Hypothalamus (tissue), 51 donors: ENCODE measurements at places on chromosomes 4 and X.

- peak; percentile 5 for DNase-seq
These were observed 645 bp downstream of the AMMECR1 start for GRCh38 chrX:110317061-110317819.

GRCh38 chr4:179894066-179894778, 2349.0 kb upstream of the TENM3 start:
- no peak for DNase-seq

DNA sequence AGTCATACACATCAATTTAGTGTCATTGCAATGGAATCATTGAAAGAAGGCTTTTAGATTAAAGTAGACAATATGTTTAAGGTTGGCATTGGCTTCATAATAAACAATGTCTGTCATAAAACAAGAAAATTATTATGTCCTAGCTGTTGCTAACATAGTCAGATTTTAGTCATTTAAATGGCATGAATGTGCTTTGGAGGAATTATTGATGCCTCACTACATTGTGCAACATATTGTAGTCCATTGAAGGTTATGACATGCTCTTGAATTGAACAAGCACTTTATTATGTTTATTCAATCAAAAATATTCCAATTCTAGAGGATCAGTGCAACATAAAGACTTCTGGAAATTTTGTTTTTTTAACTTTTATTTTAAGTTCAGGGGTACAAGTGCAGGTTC, 489.8 kb upstream of the AMOT start:
- no peak for DNase-seq

- no peak for DNase-seq
These were observed 223.1 kb downstream of the CLCN4 start for GRCh38 chrX:10379878-10380277.

GRCh38 chrX:68109162-68109561, 324.1 kb downstream of the OPHN1 start:
- no peak for DNase-seq

GRCh38 chr4:140308366-140309123, 64.9 kb upstream of the SCOC start:
- DNase-seq: no peak

DNA sequence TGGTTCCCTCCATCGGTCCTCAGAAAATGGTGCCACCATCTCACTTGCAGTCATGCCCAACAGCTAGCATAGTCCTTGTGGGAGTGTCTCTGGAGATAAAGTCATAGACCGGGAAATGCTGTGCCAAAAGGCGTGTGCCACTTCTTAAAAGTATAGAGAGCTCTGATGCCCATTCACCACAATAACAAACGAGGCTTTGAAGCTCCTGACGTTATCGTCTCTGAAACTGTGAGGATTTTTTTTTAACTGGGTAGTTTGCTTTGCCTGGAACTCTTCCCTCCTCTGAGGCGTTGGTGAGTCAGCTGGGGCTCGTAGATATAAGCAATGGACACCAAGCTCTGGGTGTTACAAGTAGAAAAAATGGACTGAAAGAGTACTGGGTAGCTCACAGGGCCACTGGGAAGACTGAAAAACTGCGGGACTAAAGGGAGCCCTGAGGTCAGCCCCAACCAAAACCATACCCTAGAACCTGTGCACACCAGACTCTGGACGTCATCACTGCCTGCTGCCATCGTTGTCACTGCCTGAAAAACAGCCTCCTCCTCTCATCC, 89.4 kb upstream of the TRIM2 start:
- no peak for DNase-seq

GRCh38 chr4:76272582-76272981, 21.1 kb downstream of the FAM47E start:
- no peak for DNase-seq

- DNase-seq: no peak
These were observed 13.9 kb upstream of the HEPH start for GRCh38 chrX:66150163-66150562.

DNA sequence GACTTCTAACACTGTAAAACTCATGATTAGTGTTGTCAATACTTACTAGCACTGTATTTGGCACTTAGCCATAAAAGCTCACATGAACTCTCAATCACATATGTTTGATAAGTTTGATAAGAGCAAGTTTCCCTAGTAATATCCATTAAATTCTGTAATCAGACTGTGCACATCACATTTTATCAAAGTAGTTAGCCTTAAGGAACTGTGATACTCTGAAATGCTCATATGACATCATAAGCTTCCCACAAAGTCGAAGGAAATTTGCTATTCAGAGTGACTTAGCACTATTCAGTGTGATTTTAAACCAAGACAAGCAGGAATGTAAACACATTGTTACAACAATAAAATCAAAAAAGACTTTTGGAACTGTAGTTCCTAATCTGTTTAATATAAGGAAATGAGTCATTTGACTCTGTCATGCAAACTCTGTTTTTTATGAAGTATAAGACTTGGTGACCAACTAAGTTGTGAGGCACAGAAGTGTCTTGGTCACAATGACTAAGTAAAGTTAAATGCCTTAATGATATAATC, 6.7 kb downstream of the SLC7A11 start:
- DNase-seq: no peak

- DNase-seq: no peak
These were observed 92.7 kb upstream of the IL15 start for GRCh38 chr4:141543706-141544105.

- no peak for DNase-seq
These were observed 398.2 kb upstream of the SPANXN1 start for GRCh38 chrX:144849141-144849540.

DNA sequence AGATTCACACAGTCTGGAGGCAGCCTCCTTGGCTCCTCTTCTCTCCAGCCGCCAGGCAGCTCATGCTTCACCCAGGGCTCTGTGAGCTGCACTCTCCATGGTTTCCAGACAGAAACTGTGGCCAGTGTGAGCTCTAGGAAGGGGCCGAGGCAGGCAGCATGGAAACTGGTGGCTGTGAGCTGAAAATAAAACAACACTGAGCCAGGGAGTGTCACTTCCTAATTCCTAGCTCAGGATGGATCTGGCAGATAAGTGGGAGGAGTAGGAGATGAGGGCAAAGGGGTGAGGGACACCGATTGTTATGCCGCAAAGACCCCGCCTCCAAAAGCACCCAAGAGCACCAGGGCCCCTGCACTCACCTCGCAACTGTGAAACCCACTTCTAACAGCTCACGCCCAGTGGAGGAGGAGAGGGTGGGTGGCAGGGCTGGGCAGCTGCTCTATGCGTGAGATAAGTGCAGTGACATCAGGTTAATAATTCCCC, 69.8 kb downstream of the FHDC1 start:
- DNase-seq: no peak

DNA sequence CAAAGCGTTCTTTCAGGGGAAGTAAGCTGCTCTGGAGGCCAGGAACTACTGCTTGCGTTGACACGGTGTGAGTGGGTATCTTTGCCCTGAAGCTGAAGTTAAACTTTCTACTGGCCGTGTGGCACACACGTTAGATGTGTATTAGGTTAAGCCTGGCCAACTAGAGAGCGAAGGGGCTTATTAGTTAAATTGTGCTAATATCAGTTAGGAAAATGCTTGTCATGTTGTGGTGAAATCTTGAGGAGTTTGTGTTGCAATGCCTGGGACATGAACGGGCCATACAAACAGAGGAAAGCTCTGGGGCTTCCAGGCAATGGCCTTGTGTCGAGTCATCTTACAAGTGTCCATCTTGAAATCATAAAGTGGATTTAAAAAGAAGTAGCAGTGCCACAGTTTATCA, 62.6 kb downstream of the NSUN7 start:
- DNase-seq: no peak

GRCh38 chr4:81635739-81636138, 164.0 kb upstream of the RASGEF1B start:
- DNase-seq: no peak

DNA sequence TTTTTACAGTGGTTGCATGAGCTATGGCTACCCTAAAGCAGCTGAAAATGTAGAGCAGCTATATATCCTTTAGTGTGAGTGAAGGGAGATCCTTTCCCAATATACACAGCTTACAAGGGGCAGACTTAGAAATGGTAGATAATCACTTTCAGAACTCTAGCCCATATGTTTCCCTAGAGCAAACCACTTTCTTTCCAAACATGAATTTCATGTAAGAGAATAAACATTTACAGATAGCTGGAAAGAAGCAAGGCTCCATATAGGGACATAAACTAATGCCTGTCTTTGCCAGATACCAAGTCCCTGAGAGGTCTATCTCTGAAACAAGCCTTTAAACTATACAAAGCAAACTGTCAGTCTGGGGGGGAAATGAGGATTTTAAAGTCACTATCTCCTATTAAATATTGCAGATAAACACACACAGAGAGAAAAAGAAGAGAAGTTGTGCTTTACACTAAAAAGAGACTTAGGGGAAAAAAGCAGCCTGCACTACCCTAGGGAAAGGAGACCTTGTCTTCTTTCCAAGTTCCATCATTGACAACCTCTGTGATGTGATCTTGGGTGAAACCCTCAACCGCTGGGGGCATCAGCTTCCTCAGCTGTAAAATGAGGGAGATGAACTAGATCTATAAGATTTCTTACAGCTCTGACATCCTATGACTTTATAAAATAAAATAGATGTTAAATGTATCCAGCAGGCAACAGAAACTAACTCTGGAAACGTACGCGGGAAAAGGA, 73.6 kb downstream of the TMEM156 start:
- DNase-seq: no peak

DNA sequence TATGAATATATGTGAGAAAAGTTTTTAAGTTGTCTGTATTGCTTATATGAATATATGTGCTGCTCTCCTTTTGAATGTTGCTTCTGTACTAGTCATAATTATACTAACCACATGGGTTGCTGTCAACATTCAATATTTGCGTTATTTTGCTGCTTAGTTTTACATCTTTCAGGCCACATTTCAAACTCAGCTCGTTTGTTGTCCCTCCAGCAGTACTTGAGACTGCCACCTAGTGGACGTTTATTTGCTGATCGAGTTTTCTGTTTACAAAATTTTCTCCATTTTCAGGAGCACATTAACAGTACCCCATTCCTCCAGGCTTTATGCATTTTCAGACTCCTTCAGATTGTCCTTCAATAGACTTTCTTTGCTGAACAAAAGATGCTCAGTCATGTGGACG, 75.8 kb downstream of the NUDT11 start:
- no peak for DNase-seq

DNA sequence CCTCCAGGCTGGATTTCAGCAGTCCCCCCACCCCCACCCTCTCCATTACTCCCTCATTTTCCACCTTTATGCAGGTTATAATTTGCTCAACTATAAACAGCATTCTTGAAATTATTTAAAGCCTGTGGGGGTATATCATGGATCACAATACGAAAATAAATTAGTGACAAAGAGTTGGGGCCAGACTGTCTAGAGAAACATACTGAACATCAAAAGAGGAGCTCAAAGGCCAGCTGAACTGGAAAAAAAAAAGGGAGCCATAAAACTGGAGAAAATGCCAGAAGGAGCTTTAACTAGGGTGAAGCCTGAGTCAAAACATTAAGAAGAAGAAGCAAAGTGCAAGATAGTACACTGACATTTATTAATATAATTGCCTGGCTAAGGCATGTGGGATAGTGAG, 137.8 kb downstream of the ANTXR2 start:
- no peak for DNase-seq

DNA sequence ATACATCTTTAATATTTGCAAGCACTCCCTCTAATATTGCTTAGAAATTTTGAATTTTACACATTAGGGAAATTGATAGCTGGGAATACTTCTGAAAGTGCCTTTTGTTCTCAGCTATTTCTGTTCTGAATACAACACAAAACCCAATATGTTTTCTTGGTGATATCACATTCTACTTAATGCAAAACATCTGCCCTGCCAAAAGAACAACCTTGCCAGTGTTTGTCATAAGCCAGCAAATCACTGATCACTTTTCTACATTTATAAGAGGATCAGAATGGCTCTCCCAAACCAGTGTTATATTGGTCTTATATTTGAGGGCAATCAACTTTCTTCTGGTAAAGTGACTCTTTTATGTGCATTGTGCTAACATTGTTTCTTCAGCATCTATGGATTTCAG, 126.8 kb upstream of the APOOL start:
- no peak for DNase-seq

- DNase-seq: no peak
These were observed 3.7 kb upstream of the NR3C2 start for GRCh38 chr4:148445860-148446330.

GRCh38 chr4:21811565-21811964, 137.0 kb downstream of the KCNIP4 start:
- DNase-seq: no peak

DNA sequence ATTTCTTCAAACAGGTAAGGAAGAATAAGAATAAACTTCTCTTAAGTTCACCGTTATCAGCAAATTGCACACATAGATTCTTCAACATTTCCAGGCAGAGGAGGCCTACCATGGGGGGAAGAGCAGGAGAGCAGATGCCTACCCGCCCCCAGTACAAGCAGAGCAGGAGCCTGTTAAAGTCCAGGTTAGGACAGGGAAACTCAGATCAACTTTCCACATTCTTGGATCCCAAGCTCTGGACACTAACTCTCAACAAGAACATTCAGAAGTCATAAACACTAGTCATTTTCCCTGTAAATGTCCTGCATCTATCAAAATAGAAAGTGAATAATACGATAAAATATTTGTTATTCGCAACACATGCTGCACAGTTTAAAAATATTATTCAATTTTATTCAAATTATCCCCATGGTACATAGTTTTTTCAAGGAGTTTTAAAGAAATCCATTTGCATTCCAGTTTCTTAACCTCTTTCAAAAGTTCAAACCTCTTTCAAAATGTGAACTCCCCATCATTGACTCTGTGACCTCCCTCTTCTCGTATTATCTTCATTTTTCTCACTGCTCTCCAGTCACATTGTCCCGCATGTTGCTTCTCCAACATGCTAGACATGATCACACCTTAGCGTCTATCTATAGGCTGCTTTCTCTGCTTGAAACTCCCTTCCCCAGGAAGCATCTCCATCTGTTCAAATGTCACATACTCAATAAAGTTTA, 185.2 kb upstream of the NEIL3 start:
- DNase-seq: no peak

GRCh38 chrX:11209798-11210414, 83.3 kb upstream of the AMELX start:
- DNase-seq: no peak

- no peak for DNase-seq
These were observed 139.9 kb upstream of the ETNPPL start for GRCh38 chr4:108902769-108903168.

DNA sequence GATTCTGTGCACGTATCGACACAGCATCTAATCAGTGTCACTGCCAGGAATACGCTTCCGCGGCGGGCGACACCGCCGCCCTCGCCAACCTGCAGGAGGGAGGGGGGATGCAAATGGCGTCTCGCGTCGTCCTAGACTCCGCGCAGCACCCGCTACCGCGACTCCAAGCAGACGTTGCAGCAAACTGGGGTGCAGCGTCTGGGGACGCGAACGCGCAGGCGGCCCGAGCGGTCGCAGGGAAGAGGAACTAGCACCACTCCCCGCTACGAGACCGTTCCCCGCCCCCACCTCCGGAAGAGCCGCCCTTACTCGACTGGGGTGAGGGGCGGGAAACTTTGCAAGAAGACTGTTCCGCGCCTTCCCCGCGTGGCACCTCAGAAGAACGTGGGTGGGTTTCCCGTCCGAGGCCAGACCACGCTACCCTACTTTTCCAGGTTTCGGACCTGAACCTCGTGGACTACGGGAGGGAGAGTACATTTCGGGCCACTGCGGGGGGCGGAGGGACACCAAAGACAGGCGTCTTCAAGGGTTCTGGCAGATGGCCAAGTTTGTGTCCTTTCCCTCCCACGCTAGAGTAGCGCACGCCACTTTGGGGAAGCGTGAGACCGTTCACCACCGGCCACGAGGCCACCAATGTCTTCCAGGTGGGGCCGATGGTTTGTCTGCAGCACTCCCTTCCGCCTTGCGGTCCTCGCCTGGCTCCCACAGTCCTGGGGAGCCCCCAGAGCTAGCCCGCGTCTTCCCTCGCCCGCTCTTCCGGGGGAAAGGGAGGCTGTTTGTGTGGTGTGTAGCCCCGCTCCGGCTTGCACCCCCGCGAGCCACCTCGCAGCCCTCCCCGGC, 78.0 kb upstream of the BCOR start:
- peak; percentile 19 for DNase-seq
